Naive thymus-derived CD8-positive, alpha-beta T cell (primary cell): ENCODE measurements at places on chromosomes 7 and 10. TPM values are rescaled to one million over a fixed set of nuclear protein-coding genes. Genes with fewer than 3 reads are reported as not detected.
A peak's percentile ranks its signal among the peaks of the same experiment; 100 is the strongest.

GRCh38 chr10:50469778-50470193 lies 154.0 kb downstream of the SGMS1 start:
- no peaks in the 10 kb centered on the region for H3K27me3 ChIP-seq
- DNase-seq = no peak
- H3K4me1 ChIP-seq = peaks cover 80% of the 10 kb centered on the region
- H3K36me3 ChIP-seq = peaks cover 14% of the 10 kb centered on the region
- peak overlapping the region; percentile 80 for H3K27ac ChIP-seq

Gene MXI1
- polyA plus RNA-seq = 20.9 TPM

GRCh38 chr7:51426163-51426562 lies 109.6 kb upstream of the COBL start:
- H3K4me1 ChIP-seq = no peaks in the 10 kb centered on the region
- H3K36me3 ChIP-seq = no peaks in the 10 kb centered on the region
- no peak overlapping the region for H3K4me3 ChIP-seq

GRCh38 chr7:93043385-93043985 lies 74.3 kb downstream of the SAMD9 start:
- H3K27me3 ChIP-seq = no peaks in the 10 kb centered on the region
- no peaks in the 10 kb centered on the region for H3K36me3 ChIP-seq
- no peak for DNase-seq
- no peak overlapping the region for H3K4me3 ChIP-seq
- H3K27ac ChIP-seq = no peak overlapping the region

DNA sequence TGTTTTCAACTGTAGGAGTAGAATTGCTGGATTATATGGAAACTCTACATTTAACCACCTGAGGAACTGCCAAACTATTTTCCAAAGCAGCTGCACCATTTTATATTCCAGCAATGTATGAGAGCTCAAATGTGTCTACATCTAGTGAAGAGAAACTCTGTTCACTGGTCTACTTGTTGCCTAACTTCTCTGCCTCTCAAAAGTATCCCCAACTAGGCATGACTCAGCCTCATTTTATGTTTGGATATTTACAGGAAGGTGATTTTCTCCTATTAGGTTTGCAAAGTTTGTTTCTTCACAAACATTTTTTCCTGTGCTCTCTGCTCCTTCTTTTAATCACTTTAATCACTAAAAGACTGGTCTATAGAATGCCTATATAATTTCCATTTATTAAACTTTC lies 37.1 kb upstream of the SRI start:
- H3K36me3 ChIP-seq = peaks cover 3% of the 10 kb centered on the region
- no peak overlapping the region for H3K27ac ChIP-seq
- no peaks in the 10 kb centered on the region for H3K4me1 ChIP-seq
- no peak overlapping the region for H3K4me3 ChIP-seq
- H3K27me3 ChIP-seq = peaks cover 19% of the 10 kb centered on the region

Gene ACTR3C
- polyA plus RNA-seq = 2.1 TPM

Gene ETV1
- polyA plus RNA-seq = not detected

DNA sequence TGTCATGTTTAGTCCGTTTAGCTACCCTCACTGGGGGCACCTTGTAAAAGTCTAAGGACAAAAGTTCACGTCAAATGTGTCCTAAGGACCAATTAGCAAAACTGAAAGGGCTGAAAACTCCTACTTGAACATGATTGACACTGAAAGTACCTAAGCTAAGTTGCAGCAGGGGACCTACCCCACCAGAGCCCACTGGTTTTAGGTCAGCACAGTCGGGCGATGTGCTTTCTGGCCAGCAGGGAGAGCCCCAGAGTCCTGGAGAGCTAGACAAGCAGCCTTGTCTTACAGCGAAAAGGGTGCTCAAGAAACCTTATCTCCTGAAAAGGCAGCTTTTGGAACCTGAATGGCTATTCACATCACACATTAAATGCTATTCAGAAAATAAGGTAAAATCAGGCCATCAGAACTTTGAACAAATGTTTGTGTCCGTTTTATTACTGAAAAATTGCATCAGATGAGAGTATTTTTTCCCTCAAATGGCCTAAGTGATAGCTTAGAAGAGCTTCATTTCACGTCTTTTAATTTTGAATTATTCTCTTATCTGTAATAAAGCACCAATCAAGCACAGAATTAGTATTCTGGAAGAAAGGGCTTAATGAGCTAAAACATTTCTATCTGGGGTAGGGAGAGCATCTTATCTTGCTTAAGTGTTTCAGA lies 52.2 kb upstream of the MKI67 start:
- peaks cover 30% of the 10 kb centered on the region for H3K4me1 ChIP-seq
- no peak for DNase-seq
